ENCODE measurements at places on chromosomes 6 and 20.

DNA sequence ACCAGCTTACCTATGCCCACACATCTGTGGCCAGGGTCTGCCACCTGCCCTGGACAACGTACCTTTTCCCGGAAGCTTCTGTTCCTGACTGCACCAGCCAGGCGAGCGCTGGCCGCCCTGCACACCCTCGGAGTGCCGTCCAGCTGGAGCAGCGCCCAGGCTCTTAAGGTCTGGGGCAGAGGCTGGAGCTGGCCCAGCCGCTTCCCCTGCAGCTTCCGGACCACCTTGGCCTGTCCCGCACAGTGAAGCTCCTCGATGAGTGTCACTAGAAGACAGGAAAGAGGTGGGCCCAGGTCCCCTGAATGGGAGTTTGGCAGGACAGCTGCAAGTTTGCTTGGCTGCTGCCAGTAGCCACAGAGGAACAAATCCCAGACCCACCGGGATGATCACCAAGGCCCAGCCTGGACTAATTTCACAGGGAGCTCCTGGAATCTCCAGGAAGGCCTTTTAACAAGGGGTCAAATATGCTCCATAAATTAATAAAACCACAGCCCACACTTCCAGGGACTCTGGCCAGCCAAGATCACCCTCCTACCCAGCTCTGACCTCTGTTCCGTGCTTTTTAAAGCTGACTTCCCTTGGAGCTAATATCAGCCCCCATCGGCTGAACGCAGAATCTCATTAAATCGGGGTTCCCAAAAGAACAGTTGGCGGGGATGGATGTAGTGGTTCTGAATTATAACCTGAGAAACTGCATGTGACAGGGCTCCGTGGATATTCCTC lies 82.3 kb downstream of the PTPN1 start:
- no peak for DNase-seq

GRCh38 chr6:39357998-39358686 lies 35.6 kb upstream of the KCNK16 start:
- no peak for DNase-seq

DNA sequence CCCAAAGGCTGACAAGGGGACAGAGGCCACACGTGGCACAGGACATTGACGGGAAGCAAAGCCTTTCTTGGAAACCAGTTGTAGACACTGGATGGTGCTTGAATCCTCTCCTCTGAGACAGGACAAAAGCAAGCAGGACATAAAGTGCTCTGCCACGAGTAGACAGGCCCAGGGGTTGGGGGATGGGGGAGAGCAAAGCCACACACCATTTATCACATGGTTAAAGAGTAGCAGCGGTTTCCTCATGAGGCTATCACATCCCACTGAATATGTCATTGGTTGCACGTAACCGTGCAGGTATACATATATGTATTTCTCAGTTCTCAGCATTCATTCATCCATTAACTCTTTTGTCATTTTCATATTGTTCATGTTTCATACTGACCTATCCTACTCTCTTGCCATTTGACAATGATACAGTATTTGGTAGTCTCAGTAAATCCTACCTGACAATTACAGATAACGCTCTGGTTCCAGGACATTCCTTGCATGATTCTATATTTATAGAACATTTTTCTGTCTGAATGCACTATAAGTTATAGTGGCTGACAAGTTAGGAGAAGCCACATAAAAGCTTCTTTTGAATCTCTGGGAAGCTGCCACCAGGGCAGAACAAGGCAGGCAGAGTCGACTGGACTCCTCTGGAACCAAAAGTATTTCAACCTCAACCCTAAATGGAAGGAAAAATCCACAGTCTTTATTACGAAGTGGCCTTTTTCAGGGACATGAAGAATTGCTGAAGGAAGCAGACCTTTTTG lies 23.5 kb downstream of the METTL24 start:
- no peak for DNase-seq

DNA sequence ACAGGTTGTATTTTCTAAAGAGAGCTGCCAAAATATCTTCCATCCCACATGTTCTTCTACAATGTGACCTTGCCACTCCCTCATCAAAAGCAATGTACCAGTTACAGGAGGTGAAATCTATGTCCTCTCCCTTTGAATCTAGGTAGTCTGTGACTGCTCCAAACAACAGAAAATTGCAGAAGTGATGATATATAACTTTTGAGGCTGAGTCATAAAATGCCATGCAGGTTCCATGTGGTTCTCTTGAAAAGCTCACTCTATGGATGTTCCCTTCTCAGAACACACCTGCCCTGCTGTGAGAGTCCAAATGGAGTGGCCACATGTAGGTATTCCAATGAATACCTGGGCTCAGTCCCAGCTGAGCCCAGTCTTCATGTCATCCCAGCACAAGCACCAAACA lies 16.9 kb upstream of the PHIP start:
- no peak for DNase-seq

GRCh38 chr6:10151144-10151915 lies 263.5 kb downstream of the TFAP2A start:
- DNase-seq: no peak

DNA sequence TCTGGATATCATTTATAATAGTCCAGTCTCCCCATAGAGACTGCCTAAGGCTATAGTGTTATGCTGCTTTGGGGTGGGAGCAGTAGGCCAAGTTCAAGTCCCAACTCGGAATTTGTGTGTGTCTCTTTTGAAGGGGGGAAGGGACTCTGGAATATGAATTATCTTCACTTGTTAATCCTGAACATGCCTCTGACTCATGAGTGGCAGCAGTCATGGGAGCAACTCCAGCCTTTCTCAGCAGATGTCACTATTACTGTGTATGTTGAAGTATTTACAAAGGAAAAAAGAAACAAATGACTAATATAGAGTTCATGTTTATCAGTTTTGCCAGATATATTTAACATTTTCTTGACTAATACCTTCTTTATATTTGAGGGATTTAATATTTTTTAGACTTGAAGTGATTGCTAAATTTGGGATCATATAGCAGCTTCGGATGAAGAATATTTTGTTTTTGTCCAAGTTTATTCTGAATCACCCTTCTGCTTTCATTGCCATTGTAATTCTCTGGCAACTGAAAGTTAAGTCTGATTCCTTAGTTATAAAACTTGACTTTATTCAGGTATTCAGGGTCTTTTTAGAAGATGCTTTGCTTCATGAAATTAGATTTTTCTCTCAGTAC lies 23.4 kb downstream of the FAM217A start:
- no peak for DNase-seq

DNA sequence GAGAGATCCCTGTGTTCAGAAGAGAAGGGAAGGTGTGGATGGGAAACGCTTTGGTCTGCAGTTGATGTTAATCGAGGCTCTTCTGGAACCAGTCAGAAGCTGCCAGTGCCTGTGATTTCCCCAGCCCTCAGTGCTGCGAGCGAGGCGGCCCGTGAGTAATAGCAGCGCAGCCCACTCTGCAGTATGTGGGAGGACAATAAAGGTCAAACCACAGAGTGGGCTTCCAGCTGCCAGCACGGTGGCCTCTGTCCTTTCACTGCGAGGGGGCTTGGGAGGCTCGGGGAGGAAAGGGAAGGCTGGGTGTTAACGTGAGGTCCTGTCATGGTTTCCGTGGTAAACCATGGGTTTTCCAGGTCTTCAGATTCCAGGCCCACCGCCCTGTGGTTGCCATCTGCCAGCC lies 32.3 kb upstream of the TAGAP start:
- DNase-seq: no peak

GRCh38 chr6:116511424-116512110 lies at the start of gene CALHM5:
Gene CALHM5, plus strand, starts transcription at chr6:116511639. Its CDS starts 58 bp downstream, at chr6:116511697.
- no peak for DNase-seq

- no peak for DNase-seq
Measured at GRCh38 chr6:169158174-169158573, 95.5 kb downstream of the THBS2 start.

- DNase-seq: no peak
Measured at GRCh38 chr6:80133020-80133419, 26.5 kb downstream of the BCKDHB start.

DNA sequence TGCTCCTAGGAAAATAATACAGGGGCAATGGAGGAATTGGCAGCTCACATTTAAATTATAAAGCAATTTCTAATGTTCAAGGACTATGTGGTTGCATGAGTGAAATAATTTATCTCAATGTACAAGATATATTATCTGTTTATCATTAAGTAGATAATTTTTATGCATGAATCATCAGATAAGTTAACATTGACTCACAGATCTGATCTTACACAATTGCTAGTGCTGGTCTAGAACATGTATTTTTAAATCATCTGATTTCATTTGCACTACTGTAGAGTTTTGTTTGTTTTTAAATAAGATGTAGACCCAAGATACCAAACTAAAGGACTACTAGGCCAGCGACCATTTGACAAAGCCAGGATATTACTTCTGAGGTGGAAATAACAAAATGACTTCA lies 199.2 kb downstream of the BMP2 start:
- DNase-seq: no peak

DNA sequence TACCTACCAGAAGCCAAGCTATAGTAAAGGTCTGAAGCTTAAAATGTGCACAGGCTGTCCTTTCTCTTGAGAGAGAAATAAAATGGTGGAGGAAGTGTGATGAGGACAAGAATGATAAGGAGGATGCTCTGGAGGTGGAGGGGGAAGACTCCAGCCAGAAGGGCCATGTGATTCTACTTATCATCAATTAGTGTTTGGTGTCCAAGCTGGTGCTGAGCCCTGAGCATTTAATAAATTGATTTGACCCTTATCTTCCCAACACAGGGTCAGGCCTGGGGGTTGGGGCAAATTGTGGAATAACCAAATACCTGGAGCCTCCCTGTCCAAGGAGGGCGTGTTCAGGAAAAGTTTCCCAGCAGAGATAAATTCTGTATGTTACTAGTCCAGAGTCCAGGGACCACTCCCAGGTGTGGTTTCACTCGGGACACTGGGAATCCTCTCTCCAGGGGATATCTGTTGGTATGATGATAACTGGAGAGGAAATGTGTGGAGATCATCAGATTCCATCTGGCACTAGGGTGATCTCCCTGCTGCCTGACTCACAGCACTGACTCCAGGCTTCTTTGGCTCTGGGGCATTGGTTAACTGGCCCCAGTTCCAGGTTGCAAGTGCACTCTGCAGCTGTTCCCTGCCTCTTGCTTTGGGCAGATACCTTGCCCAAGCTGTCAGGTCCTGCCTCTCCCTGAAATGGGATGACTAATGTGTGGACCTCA lies 3.8 kb upstream of the MYBL2 start:
- DNase-seq: no peak

DNA sequence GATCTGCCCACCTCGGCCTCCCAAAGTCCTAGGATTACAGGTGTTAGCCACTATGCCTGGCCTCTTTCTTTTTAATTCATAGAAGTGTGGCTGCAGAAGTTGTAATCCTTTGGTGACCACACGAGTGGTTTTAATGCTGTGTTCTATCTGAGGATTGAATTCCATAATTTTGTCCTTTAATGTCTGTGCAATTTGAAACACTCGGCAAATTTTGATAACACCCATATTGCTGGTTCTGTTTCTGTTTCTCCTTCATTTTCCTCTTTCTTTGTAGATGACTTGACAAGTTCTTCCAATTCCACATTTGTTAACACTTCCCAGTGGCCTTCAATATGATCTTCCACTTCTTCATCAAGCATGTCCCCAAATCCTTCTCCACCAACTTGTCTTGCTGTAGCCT lies 2.8 kb upstream of the CHMP4B start:
- no peak for DNase-seq

GRCh38 chr6:168243812-168244376 lies 75.7 kb downstream of the DACT2 start:
- no peak for DNase-seq

DNA sequence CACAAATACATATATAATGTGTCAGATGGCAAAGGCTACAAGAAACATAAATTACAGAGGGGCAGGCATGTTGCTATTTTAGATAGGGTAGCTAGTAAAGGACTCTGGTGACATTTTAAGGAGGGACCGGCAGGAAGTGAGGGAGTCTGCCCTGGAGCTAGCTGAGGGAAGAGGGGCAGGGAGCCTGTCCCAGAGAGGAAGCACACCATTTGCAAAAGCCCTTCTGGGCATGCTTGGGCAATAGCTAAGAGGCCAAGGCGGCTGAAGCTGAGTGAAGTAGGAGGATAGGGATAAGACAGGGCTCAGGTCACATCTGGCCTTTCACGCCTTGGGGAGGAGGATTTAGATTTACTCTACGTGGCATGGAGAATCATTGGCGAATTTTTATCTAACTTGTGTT lies 96.2 kb downstream of the RTN4IP1 start:
- no peak for DNase-seq

GRCh38 chr20:52242237-52243230 lies 51.0 kb upstream of the ZFP64 start:
- DNase-seq: no peak

DNA sequence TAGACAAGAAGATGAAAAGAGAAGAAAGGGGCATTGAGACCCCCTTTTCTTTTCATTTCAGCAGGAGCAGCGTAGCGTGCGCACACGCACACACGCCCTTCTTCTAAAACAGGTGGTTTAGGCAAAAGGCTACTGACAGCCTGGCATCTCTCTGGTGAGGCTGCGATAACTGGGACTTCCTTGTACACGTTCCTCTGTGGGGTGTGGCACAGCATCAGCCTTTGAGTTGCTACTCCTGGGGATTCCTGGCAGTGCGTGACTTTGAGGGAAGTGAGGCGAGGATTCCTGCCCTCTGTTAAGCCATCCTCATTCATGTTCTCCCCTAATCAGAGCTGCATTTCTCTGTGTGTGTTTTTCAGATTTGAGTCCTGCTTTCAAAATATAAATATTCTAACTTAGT lies 94.7 kb downstream of the TMEM170B start:
- DNase-seq: no peak

DNA sequence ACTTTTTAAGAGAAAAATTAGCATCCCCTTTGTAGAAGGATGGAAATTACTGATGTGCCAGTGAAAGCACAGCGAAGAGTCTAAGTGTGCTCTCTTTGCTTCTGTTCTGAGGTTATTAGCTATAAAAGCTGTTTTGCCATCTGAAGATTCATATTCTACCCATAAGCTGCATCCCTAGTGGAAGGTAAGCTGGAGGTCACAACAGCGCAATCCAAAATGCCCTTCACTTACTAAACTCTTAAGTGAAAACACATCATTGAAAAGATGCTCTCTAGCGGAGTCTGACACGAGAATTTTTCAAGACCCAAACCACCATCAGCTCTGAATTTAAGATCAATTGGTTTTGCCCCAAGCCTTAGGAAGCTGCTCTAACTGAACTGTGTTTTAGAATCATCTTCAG lies 113.5 kb downstream of the ZMYND8 start:
- DNase-seq: no peak

GRCh38 chr6:30818391-30818841 lies 65.9 kb upstream of the DDR1 start:
- no peak for DNase-seq

GRCh38 chr6:134282816-134283215 lies 35.1 kb downstream of the SGK1 start:
- no peak for DNase-seq

DNA sequence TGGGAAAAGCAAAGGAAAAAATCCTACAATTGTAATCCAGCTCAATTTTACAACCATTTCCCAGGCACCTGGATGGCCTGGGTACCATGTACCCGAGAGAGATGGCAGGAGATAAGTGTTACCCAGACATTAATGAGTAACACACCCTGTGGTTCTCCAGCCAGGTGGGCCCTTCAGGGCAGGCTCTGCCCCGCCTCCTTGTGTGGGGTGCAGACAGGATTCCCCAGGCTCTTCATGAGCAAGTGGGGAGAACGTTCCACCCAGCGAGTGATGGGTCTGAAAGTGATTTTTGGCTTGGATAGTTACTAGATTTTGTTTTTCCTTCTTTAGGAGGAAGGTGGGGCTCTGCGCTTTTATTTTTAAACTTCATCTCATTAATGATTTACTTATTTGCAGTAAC lies 243.9 kb downstream of the TAF4 start:
- DNase-seq: no peak

- DNase-seq: no peak
Measured at GRCh38 chr6:114202389-114202788, 140.4 kb downstream of the HS3ST5 start.

- DNase-seq: no peak
Measured at GRCh38 chr6:17102258-17102870, 514 bp downstream of the STMND1 start.

GRCh38 chr6:74249658-74250057 lies 553.7 kb downstream of the CD109 start:
- DNase-seq: no peak
